ENCODE measurements at places on chromosomes 5 and 9. TPM values are rescaled to one million over a fixed set of nuclear protein-coding genes. Genes with fewer than 3 reads are reported as not detected.

The IRX1 gene
- total RNA-seq = under 0.01 TPM

The HSD17B3 gene
- total RNA-seq = not detected

The PCDHGB7 gene
- 2.9 TPM for total RNA-seq

The ASTN2 gene
- total RNA-seq = 1.9 TPM

The SAPCD2 gene
- 19.3 TPM for total RNA-seq

The DCANP1 gene
- total RNA-seq = not detected

The IL17B gene
- total RNA-seq = 0.91 TPM

The GKAP1 gene
- total RNA-seq = 2.1 TPM

The IL9 gene
- not detected for total RNA-seq

The FAM120A gene
- 66.3 TPM for total RNA-seq

The FGFR4 gene
- 3.3 TPM for total RNA-seq

The GARIN3 gene
- total RNA-seq = not detected

The LCNL1 gene
- not detected for total RNA-seq

The TPPP gene
- total RNA-seq = 0.15 TPM

The BHMT gene
- not detected for total RNA-seq

The NTNG2 gene
- under 0.01 TPM for total RNA-seq

The PPP2R2B gene
- under 0.01 TPM for total RNA-seq

The TLX3 gene
- not detected for total RNA-seq

The ANKH gene
- 6.4 TPM for total RNA-seq

The AHRR gene
- 12.3 TPM for total RNA-seq

The RRAGA gene
- total RNA-seq = 32.8 TPM

The STPG3 gene
- not detected for total RNA-seq

The OR13C2 gene
- not detected for total RNA-seq

The CCL27 gene
- total RNA-seq = not detected

The IRF1 gene
- 14.4 TPM for total RNA-seq

The HMMR gene
- total RNA-seq = 46.7 TPM

The PLPPR1 gene
- 2.3 TPM for total RNA-seq

The TOR2A gene
- total RNA-seq = 7.3 TPM

The GRIA1 gene
- not detected for total RNA-seq

The OR1Q1 gene
- total RNA-seq = not detected

The APBA1 gene
- 1.6 TPM for total RNA-seq

The GDNF gene
- not detected for total RNA-seq

The HSPB3 gene
- not detected for total RNA-seq

The PDE6A gene
- not detected for total RNA-seq

The PCDHB6 gene
- not detected for total RNA-seq

The SGTB gene
- total RNA-seq = 10.1 TPM

The NEURL1B gene
- total RNA-seq = 0.32 TPM

The CTSV gene
- total RNA-seq = 1.6 TPM

The DOCK8 gene
- 0.46 TPM for total RNA-seq

The CAVIN4 gene
- 0.65 TPM for total RNA-seq

The ZCCHC9 gene
- 26.0 TPM for total RNA-seq

The CCNO gene
- total RNA-seq = not detected

The MED10 gene
- total RNA-seq = 12.0 TPM
